Vagina (tissue), 2 donors: ENCODE measurements at places on chromosomes 11 and 22.

- H3K27ac ChIP-seq, result no peak overlapping the region
- no peaks in the 10 kb centered on the region for H3K27me3 ChIP-seq
- no peak for DNase-seq
- H3K4me1 ChIP-seq, result no peaks in the 10 kb centered on the region
- no peak overlapping the region for H3K4me3 ChIP-seq
Measured at GRCh38 chr11:90594658-90595057, 371.8 kb upstream of the CHORDC1 start.

DNA sequence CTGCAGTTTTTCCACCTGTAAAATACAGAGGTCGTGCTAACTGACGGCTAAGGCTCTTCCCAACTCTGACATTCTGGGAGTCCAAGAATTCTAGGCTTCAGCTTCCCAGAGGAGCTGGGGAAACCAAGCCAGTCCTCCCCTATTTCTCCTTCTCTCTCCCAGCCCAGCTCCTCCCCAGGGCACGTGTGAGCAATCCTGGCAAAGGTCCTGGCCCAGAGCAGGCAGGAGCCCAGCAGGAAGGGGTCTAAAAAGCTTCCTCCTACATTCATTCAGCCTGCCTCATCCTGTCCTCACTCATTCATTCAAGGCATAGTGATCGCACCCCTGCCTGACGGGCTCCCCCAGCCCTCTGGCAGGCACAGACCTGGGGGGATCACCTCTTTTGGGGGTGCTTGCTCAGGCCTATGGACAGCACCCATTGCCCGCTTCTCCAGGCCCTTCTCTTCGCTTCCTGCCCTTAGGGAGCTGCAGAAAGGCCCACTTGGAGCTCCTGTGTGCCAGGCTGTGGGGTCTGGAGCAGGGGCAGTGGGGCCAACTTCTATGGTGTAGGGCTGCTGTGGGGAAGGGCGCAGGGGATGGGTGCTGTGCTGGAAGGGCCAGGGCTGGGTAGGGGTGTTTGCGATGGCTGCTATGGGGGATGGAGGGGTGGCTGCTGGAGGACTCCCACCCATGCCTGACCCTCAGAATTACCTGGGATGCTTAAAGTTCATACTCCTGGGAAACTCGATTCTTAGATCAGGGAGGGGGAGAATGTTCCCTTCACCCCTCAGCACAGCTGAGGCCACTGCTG is 9.8 kb downstream of the KCNC1 start:
- H3K27ac ChIP-seq, result no peak overlapping the region
- no peak overlapping the region for H3K4me3 ChIP-seq
- no peaks in the 10 kb centered on the region for H3K36me3 ChIP-seq
- H3K27me3 ChIP-seq, result no peaks in the 10 kb centered on the region
- H3K4me1 ChIP-seq, result peaks cover 6% of the 10 kb centered on the region

GRCh38 chr11:134476435-134477021 is 64.5 kb upstream of the B3GAT1 start:
- no peak overlapping the region for H3K27ac ChIP-seq
- H3K4me1 ChIP-seq, result no peaks in the 10 kb centered on the region
- H3K27me3 ChIP-seq, result no peaks in the 10 kb centered on the region
- no peaks in the 10 kb centered on the region for H3K36me3 ChIP-seq

DNA sequence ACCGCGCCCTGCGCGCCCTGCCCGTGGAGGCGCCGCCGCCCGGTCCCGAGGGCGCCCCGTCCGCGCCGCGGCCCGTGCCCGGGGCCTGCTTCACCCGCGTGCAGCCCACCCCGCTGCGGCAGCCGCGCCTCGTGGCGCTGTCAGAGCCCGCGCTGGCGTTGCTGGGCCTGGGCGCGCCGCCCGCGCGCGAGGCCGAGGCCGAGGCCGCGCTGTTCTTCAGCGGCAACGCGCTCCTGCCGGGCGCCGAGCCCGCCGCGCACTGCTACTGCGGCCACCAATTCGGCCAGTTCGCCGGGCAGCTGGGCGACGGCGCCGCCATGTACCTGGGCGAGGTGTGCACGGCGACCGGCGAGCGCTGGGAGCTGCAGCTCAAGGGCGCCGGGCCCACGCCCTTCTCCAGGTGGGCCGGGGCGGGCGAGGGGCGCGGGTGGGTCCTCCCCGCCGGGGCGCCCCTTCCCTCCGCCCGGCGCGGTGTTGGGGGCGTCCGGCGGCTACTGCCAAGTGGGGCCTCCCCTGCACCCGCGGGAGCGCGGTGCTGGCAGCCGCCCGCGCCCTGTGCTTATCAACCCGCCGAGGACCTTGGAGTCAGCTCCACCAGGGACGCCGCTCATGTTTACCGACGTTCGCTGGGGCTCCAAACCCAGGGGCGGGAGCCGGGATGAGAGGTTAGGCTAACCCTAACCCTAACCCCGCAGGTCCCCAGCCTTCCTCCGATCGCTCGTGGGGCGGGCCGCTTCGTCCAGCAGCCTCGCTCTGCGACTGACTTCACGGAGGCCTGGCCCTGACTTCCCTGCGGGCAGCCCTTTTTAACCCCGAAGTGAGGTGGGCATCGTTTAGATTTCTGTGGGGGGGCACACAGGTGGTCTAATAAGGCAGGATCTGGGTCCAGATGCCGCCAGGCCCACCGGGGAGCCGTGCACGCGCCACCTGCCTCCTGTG is 649 bp downstream of the SELENOO start:
- H3K4me3 ChIP-seq, result peak overlapping the region; percentile 85
- DNase-seq, result no peak
- H3K27me3 ChIP-seq, result no peaks in the 10 kb centered on the region
- H3K27ac ChIP-seq, result peak overlapping the region; percentile 57
- peaks cover 28% of the 10 kb centered on the region for H3K36me3 ChIP-seq
